ENCODE measurements at places on chromosomes 16 and 17.

GRCh38 chr17:80621335-80621996 is 76.8 kb downstream of the RPTOR start:
- no peak for DNase-seq

DNA sequence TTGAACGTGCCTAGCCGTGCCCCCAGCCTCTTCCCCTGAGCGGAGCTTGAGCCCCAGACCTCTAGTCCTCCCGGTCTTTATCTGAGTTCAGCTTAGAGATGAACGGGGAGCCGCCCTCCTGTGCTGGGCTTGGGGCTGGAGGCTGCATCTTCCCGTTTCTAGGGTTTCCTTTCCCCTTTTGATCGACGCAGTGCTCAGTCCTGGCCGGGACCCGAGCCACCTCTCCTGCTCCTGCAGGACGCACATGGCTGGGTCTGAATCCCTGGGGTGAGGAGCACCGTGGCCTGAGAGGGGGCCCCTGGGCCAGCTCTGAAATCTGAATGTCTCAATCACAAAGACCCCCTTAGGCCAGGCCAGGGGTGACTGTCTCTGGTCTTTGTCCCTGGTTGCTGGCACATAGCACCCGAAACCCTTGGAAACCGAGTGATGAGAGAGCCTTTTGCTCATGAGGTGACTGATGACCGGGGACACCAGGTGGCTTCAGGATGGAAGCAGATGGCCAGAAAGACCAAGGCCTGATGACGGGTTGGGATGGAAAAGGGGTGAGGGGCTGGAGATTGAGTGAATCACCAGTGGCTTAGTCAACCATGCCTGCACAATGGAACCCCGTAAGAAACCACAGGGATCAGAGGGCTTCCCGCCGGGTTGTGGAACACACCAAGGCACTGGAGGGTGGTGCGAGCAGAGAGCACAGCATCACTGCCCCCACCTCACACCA is 724 bp downstream of the GAA start:
- DNase-seq: no peak

GRCh38 chr16:50390914-50391716 is 22.3 kb upstream of the BRD7 start:
- DNase-seq: no peak

DNA sequence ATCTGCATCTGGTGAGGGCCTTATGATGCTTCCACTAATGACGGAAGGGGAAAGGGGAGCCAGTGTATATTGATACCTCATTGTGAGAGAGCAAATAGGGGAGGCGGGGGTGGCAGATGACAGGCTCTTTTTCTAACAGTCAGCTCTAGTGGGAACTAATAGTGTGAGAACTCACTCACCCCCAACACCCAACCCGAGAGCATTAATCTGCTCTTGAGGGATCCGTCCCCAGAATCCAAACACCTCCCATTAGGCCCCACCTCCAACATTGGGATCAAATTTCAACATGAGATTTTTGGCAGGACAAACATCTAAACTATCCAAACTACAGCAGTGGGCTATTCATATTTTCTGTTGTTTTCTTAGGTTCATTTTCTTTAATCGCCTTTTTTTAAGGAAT is 54.4 kb downstream of the BPTF start:
- DNase-seq: no peak

GRCh38 chr16:64543441-64543840 is 578.4 kb downstream of the CDH11 start:
- no peak for DNase-seq

DNA sequence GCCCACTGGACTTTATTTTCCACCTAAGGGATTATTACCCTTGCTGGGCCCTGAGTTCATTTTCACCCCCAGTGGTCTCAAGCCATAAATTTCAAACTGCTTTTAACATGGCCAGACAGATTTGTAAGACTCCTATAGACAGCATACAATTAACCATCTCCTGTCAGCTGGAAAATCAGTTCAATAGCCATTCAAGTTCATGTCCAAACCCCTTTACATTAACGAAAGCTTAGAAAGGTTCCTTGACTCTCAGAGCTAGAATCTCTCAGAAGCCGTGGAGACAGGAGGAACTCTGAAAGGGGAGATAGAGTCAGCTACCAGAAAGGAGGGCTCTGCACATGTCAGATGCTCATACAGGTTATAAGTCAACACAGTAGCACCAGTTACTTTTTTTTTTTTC is 23.3 kb downstream of the SOX9 start:
- no peak for DNase-seq

DNA sequence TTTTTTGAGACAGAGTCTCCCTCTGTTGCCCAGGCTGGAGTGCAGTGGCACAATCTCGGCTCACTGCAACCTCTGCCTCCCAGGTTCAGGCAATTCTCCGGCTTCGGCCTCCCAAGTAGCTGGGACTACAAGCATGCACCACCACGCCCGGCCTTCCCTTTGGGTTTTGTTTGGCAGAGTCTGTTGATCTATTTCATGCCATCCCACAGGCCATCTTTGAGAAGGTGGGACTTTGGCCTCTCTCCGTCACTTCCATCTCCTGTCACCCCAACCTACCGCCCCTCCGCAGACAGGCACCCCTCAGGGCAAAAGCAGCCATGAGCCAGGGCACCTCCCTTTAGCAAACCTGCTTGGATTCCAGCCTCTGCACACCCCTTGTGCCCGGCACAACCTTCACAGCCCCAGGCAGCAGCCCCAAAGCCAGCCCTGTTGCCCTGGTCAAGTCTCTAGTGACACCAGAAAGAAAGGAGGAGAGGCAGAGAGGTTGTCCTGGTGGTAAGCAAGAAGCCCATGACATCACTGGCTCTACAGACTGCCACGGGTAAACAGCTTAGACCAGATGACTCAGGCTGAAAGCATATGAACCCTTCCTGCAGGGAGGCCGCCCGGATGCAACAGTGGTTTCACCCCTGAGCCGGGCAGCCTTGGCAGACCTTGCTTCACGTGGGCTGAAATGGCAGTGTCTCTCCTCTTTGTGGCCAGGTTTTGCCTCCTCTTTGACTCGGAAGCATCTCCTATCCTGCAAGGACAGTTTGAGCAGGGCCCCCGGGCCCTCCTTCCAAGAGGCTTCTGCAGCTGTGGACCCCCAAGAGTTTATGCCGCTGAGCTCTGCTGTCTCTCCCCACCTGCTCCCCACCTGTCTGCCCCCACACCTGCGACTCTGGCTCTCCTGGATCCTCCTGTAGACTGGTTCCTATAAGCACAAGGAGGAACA is 8.1 kb upstream of the TIMP2 start:
- no peak for DNase-seq

GRCh38 chr17:78910497-78911284 is 7.7 kb upstream of the CEP295NL start:
- no peak for DNase-seq

DNA sequence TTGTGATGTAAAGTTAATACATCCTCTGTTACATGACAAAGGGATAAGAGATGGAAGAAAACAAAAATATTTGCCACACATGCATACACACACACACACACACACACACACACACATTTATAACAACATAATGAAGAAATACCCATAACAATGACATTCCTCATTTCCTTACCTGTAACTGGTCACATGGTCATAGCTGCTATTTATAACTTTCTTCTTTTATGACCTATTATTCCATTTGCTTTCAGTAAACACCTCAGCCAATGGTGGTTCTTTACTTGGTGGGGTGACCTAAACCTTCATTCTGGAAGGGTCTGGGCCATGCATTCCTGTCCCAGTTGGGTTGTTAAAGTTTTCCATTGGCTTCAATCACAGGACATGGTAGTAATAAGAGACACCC is 5.3 kb downstream of the MT2A start:
- no peak for DNase-seq

- DNase-seq: no peak
These were observed 37.6 kb downstream of the USP10 start for GRCh38 chr16:84737192-84738011.

DNA sequence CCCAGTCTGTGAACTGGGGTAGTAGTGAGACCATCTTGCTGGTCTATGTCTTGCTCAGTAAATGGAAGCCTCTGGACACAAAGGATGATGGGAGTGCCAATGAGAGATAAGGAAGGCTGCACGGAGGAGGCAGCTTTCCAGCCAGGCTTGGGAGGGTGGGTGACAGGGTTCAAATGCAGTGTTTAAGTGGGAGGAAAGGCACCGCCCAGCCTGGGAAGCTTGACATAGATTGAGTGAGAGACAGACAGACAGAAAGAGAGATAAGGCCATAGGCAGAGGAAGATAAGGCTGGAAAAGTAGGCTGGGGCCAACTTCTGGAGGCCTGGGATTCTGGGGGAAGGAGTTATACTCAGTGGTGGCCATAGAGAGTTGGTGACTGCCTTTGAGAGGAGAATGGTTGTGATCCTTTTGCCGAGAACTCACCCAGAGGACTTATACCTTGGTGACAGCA is 7.2 kb upstream of the COL1A1 start:
- DNase-seq: no peak

- no peak for DNase-seq
These were observed 13.0 kb upstream of the NFATC3 start for GRCh38 chr16:68072038-68072695.

DNA sequence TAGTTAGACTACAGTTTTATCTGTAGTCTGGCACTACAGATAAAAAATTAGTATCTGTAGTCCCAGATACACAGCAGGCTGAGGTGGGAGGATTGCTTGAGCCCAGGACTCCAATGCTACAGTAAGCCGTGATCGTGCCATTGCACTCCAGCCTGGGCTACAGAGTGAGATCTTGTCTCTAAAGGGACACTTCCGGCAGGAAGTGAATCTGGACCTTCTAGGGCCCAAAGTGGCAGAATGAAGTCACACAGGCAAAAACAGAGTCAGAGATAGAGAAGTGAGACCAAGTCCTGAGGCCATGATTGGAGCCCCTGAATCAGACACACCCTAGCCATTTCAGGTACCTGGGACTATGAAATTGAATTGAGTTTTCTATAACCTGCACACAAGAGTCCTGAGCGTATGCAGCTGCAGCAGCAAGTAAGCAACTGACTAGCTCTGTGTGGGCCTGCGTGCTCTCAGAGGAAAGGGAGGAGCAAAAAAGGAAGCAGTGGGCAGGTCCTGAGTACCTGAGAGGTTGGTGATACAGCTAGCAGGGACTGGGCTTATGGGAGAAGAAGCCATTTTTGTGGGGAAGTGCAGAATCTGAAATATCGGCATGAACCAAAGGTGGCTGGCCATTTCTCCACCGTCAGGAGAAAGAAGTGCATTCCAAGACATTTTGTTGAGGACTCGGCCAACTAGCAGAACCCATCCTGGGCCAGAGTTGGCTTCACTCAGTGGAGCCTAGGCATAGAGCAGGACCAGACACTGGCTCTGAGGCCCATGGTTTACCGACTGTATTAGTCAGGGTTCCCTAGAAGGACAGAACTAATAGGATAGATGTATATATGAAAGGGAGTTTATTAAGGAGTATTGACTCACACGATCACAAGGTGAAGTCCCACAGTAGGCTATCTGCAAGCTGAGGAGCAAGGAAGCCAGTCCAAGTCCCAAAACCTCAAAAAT is 27.2 kb upstream of the BRD7 start:
- DNase-seq: no peak

- DNase-seq: no peak
These were observed 2177.2 kb downstream of the TP53TG3F start for GRCh38 chr16:35636480-35637230.

DNA sequence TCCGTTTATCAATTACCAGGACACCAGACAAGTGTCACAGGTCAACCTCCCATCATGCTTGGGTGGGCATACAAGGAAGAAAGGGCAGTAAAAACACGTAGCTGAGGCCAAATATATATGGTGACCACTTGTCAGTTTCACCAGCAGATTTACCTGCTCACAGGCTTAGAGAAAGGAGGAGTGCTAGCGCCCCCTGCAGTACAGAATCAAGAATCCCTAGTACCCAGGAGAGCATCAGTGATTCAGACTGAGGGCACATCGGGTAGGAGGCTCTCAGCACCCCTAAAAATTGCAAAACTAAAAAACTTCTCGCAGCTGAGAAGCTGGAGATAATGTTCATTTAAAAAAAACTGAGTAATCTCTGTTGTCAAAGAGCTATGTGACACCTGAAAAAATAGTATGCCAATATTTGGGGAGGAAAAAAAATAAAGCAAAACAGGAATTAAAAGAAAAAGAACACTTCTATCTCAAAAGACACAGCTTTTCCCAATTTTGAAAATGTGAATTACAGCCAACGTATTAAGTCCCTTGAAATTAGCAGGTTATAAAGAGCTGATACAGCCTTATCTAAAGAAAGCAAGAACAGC is 21.2 kb upstream of the MON1B start:
- no peak for DNase-seq

- no peak for DNase-seq
These were observed 11.8 kb downstream of the GNAO1 start for GRCh38 chr16:56203052-56203451.

- no peak for DNase-seq
These were observed 79.0 kb downstream of the ABCC1 start for GRCh38 chr16:16028311-16028999.

- no peak for DNase-seq
These were observed 104.7 kb upstream of the CHMP6 start for GRCh38 chr17:80886641-80887573.

DNA sequence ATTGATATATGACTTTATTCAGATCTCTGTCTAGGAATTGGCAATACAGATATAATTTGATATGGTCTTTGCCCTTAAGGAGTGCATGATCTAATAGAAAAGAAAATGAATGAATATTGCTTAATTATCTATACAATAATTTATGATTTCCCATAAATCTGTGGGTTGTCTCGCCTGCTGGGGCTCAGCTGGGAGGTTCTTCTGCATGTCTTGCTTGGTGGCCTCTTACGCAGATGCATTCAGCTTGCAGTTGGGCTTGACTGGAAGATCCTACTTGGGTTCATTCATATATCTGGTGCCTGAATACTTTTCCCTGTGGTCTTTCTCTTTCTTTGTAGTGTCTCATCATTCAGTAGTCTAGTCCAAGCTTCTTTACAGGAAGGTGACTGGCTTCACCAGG is 34.0 kb upstream of the GOT2 start:
- no peak for DNase-seq

DNA sequence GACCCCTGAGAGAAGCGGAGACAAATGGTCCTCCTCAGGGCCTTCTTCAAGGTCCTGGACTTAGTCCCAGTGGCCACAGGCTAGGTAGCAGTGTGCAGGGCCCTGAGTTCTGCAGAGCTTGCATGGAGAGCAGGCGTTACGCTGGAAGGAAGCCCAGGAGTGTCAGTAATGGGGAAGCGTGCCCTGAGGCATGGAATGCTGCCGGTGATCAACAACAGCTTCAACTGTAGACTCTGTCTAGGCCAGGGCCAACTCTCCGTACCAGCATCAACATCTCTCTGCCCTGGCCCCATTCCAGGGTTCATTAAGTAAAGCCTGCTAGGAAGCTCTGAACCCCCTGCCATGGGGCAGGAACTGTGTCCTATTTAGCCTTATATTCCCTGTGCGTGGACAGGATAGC is 568 bp upstream of the TNK1 start:
- DNase-seq: no peak

GRCh38 chr16:68756239-68756915 is 19.3 kb downstream of the CDH1 start:
- no peak for DNase-seq

DNA sequence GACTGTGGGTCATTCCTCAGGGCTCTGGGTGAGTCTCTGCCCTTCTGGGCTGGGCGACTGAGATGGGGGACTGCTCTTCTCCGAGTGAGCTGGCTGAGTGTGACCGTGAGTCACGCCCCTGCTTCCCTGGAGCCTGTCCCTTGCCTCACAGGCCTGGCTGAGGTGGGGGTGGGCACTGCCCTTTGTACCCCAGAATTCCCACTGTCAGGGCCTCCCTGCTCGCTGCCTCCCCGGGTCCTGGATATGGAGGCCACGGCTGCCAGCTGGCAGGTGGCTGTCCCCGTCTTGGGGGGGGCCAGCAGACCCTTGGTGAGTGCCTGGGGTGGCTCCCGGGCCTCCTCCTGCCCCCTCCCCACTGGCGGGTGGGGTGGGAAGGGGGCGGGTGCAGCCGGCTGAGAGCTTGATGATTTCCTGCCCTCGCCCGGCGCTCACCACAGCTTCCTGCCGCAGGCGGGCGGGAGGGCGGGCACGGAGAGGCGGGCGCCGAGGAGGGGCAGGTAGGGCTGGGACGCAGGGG is at the start of gene LAT:
Gene LAT (plus strand): TSS at position 434 of the 517 bp plus-strand sequence. CDS start 366 bp downstream, outside the sequence.
- no peak for DNase-seq

Data from cerebellar nuclear complex (tissue), 1 donor.